ENCODE measurements at places on chromosomes 2 and 18. TPM values are rescaled to one million over a fixed set of nuclear protein-coding genes. Genes with fewer than 3 reads are reported as not detected.

Gene SH3RF3
- 0.38 TPM for total RNA-seq

Gene XDH
- total RNA-seq = 1.1 TPM

Gene CNPPD1
- 44.4 TPM for total RNA-seq

Gene SCYGR4
- total RNA-seq = not detected

Gene RGPD3
- total RNA-seq = 0.19 TPM

Gene SERPINB5
- total RNA-seq = 0.16 TPM

Gene ACKR3
- 32.3 TPM for total RNA-seq

Gene CYBRD1
- total RNA-seq = 26.3 TPM

Gene DES
- total RNA-seq = 0.17 TPM

Gene GAL3ST2
- 0.28 TPM for total RNA-seq

All from A549 treated with CpdA at 1 μM for 4 hours (cell line).